ENCODE measurements at places on chromosomes 6 and 20.

GRCh38 chr6:38676974-38677544 is 25.9 kb downstream of the GLO1 start:
- no peak for DNase-seq
- H3K36me3 ChIP-seq = peaks cover 48% of the 10 kb centered on the region
- H3K4me1 ChIP-seq = no peaks in the 10 kb centered on the region

DNA sequence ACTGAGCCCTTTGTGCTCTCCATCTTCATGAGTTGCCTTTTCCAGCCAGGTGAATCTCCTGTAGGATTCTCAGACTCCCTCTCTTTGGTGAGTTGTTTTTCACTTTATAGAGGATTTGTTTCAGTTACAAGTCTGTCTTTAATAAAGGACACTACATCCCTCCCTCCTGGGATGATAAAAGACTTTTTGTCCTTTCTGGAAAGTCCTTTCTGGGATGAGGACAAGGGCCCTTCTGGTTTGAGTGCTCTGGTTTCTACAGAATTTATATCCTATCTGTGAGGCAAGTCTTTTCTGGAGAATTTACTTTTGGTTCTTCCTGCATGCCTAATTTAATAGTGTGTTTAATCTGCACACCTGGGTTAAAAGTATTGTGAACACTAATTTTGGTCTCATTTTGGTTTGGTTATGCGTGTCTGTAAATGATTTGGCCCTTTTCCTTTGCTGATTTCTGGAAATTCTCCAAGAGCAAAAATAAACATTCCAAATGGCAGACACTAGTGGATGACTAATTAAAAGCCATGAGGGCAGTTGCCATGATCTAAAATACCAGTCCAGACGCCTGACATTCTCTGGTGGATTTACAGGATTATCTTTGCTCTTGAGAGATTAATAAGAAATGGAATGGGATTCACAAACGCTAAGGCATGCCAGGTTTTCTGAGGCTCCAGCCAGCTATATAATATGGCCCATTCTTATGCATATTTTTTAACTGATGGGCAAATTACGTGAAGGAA is 44.8 kb downstream of the TCP11 start:
- no peak overlapping the region for H3K4me3 ChIP-seq
- DNase-seq = no peak
- H3K36me3 ChIP-seq = no peaks in the 10 kb centered on the region
- H3K27ac ChIP-seq = peak overlapping the region; percentile 59

DNA sequence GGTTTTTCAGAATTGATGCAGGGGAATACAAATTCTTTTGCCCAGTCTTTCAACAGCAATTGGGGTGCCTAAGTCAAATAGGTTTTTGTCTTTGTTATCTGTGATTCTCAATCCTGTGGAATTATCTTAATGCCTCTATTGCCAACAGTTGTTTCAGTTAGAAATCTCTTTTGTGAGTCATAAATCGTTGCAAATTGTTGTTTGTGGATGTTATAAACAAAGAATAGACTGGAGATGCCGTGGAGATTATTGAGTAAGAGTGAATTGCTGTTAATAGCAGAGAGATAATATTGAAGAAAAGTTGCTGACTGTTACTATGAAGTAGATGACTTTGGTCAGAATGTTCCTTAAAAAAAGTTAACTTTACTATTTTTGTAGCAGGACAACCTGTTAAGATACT is 63.7 kb upstream of the POPDC3 start:
- peaks cover 13% of the 10 kb centered on the region for H3K36me3 ChIP-seq
- no peak overlapping the region for H3K4me3 ChIP-seq
- no peaks in the 10 kb centered on the region for H3K27me3 ChIP-seq
- H3K27ac ChIP-seq = no peak overlapping the region
- no peaks in the 10 kb centered on the region for H3K4me1 ChIP-seq
- no peak for DNase-seq

- no peaks in the 10 kb centered on the region for H3K36me3 ChIP-seq
- DNase-seq = no peak
- H3K4me3 ChIP-seq = no peak overlapping the region
- no peaks in the 10 kb centered on the region for H3K4me1 ChIP-seq
Observed at GRCh38 chr6:43901733-43902230, 131.8 kb downstream of the VEGFA start.

GRCh38 chr6:108726726-108727339 is 121.4 kb upstream of the ARMC2 start:
- no peak overlapping the region for H3K4me3 ChIP-seq
- no peak overlapping the region for H3K27ac ChIP-seq
- H3K4me1 ChIP-seq = peaks cover 28% of the 10 kb centered on the region
- H3K27me3 ChIP-seq = peaks cover 40% of the 10 kb centered on the region
- H3K36me3 ChIP-seq = peaks cover 13% of the 10 kb centered on the region

DNA sequence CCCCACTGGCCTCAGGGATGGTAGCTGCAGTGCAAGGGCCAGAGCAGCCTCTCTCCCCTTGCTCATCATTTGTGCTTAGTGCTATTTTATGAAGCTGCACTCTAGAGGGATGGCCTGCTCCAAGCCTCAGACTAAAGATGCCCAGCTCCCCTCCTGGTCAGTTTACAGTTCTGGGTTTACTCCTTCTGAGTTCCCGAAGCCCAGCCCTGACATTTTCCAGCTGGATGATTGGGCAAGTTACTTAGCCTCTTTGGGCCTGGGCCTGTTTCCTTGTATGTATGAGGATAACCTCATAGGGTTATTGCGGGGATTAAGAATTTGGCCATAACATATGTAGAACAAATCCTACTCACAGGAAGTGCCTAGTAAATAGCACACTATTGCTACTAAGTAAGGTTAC is 31.8 kb upstream of the EMILIN3 start:
- no peaks in the 10 kb centered on the region for H3K27me3 ChIP-seq
- H3K4me1 ChIP-seq = peaks cover 19% of the 10 kb centered on the region

- H3K27me3 ChIP-seq = no peaks in the 10 kb centered on the region
- H3K27ac ChIP-seq = peak overlapping the region; percentile 70
Observed at GRCh38 chr6:15423286-15423993, 177.6 kb downstream of the JARID2 start.

GRCh38 chr6:10676403-10676802 is 18.0 kb downstream of the C6orf52 start:
- H3K27ac ChIP-seq = no peak overlapping the region
- peaks cover 2% of the 10 kb centered on the region for H3K4me1 ChIP-seq
- no peaks in the 10 kb centered on the region for H3K36me3 ChIP-seq
- H3K27me3 ChIP-seq = no peaks in the 10 kb centered on the region
- no peak overlapping the region for H3K4me3 ChIP-seq

DNA sequence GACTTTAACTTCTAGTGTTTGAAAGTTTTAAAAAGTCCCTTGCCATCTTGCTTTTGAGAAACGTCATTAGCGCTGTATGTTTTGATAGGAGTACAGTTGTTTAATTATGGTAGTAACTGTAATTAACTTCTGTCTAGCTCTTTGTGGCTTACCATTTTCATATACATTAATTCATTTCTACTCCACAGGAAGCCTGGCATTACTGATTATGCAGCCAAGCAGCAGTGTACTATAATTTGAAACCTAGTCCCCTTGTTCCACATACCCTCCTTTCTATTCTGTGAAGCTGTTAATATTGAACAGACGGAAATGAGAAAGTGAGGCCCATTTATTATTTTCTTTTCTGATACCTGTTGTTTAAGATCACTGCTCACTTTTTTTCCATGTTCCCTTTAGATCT is 235.4 kb downstream of the CDKAL1 start:
- H3K36me3 ChIP-seq = no peaks in the 10 kb centered on the region
- H3K4me3 ChIP-seq = no peak overlapping the region
- H3K27me3 ChIP-seq = no peaks in the 10 kb centered on the region

- H3K27ac ChIP-seq = no peak overlapping the region
- H3K27me3 ChIP-seq = peaks cover 3% of the 10 kb centered on the region
- no peak for DNase-seq
- H3K36me3 ChIP-seq = no peaks in the 10 kb centered on the region
Observed at GRCh38 chr20:46742669-46743045, 33.2 kb downstream of the SLC2A10 start.

- H3K4me3 ChIP-seq = no peak overlapping the region
- DNase-seq = no peak
- H3K27me3 ChIP-seq = peaks cover 4% of the 10 kb centered on the region
- no peaks in the 10 kb centered on the region for H3K36me3 ChIP-seq
- no peak overlapping the region for H3K27ac ChIP-seq
- H3K4me1 ChIP-seq = peaks cover 24% of the 10 kb centered on the region
Observed at GRCh38 chr6:44012078-44012493, 115.2 kb downstream of the MRPL14 start.

GRCh38 chr6:6820641-6821238 is 232.2 kb downstream of the LY86 start:
- H3K4me3 ChIP-seq = no peak overlapping the region
- no peaks in the 10 kb centered on the region for H3K27me3 ChIP-seq
- H3K36me3 ChIP-seq = no peaks in the 10 kb centered on the region
- DNase-seq = no peak
- peaks cover 29% of the 10 kb centered on the region for H3K4me1 ChIP-seq
- no peak overlapping the region for H3K27ac ChIP-seq

DNA sequence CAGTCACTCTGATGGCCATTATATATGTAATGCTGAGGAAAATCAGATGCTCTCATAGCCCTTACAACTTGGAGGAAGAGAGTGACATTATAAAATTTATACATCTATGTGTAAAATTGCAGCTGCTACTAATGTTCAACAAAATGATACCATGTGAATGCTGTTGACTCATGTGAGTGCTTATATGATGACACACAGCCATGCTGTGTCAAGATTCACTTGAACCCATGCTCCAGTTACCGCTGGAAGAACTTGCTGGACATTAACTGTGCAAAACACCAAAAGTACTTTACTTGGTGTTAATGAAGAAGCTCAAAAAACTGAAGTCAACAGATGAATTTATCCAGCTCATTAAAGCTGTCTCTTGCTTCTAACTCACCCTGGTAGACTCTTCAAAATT is 318.9 kb upstream of the PLCB4 start:
- no peaks in the 10 kb centered on the region for H3K36me3 ChIP-seq
- H3K4me1 ChIP-seq = no peaks in the 10 kb centered on the region
- H3K27ac ChIP-seq = no peak overlapping the region
- no peak overlapping the region for H3K4me3 ChIP-seq
- H3K27me3 ChIP-seq = no peaks in the 10 kb centered on the region

- peak overlapping the region; percentile 57 for H3K27ac ChIP-seq
- H3K27me3 ChIP-seq = peaks cover 37% of the 10 kb centered on the region
- DNase-seq = peak; percentile 24
- peaks cover 17% of the 10 kb centered on the region for H3K36me3 ChIP-seq
- peaks cover 53% of the 10 kb centered on the region for H3K4me1 ChIP-seq
Observed at GRCh38 chr20:542777-543368, 717 bp downstream of the CSNK2A1 start.

DNA sequence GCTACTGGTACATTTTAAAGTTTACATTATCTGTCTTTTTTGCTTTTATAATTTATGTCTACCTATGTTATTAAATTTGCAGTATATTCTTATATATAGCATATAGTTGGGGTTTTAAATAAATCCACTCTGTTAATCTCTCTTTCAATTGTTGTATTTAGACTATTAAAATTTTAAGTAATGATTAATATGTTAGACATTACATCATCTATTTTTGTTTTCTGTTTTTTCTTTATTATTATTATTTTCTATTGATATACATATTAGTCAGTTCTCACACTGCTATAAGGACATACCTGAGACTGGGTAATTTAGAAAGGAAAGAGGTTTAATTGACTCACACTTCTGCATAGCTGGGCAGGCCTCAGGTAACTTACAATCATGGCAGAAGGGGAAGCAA is 1338.2 kb upstream of the GJE1 start:
- no peak overlapping the region for H3K27ac ChIP-seq

DNA sequence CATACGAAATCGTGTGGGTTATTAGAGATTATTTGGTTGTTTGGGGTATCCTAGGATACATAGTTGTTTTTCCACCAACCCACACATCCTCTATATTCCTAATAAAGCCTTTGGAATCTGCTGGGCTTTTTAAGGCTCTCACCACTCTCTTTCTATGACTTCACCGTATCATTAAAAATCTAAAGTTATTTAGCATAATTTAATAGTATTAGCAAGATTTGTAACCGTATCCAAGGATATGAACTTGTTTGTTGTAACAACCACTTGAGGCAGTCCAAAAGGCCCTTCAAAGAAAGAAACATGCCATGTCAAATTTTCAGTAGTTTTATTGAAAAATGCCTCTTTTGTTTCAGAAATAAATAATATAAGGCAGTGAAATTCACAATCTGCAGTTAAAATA is 121.8 kb downstream of the COL12A1 start:
- 0 out of 2 replicates have a peak overlapping the region, but pooled peaks have one; percentile 71 for H3K4me3 ChIP-seq
- H3K27me3 ChIP-seq = peaks cover 23% of the 10 kb centered on the region
- DNase-seq = no peak

DNA sequence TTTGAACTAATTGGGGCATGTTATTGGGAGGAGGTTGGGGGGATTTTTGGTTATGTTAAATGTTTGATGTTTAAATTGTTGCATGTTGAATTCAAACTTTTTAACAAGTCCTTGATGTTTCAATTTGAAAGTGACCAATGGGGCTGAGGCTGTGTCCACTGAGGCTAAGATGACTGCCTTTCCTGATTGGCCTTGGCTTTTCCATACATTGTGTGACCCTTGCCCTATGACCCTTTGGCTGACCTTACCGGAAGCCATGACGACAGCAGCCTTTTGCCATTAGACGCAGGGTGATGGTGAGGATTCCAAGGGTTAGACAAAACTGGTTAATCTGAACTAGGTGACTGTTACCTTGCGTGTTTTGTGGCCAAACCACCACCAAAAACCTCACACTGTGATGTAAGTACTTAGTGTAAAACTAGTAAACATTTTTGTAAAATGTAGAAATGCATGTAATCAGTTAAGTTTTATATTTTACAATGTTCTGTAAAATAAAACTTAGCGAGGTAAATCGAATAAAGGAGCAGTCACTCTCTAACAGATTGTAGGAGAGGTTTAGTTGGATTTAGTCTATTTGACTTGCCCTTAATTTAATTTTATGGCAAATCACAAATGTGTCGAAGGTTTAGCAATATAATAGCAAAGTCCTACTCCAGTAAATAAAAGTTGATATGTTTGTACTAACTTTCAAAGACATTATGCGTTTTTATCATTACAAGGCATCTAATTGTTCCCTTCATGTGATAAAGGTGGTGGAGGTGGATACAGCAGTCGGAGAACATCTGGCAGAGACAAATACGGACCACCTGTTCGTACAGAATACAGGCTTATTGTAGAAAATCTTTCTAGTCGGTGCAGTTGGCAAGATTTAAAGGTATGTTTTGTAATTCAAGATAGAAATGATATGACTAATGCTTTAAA is 1.6 kb downstream of the SRSF6 start:
- no peak overlapping the region for H3K27ac ChIP-seq
- peak overlapping the region; percentile 83 for H3K4me3 ChIP-seq
- DNase-seq = no peak
- peaks cover 27% of the 10 kb centered on the region for H3K4me1 ChIP-seq
